ENCODE measurements at places on chromosomes 11 and 22. TPM values are rescaled to one million over a fixed set of nuclear protein-coding genes. Genes with fewer than 3 reads are reported as not detected.

DNA sequence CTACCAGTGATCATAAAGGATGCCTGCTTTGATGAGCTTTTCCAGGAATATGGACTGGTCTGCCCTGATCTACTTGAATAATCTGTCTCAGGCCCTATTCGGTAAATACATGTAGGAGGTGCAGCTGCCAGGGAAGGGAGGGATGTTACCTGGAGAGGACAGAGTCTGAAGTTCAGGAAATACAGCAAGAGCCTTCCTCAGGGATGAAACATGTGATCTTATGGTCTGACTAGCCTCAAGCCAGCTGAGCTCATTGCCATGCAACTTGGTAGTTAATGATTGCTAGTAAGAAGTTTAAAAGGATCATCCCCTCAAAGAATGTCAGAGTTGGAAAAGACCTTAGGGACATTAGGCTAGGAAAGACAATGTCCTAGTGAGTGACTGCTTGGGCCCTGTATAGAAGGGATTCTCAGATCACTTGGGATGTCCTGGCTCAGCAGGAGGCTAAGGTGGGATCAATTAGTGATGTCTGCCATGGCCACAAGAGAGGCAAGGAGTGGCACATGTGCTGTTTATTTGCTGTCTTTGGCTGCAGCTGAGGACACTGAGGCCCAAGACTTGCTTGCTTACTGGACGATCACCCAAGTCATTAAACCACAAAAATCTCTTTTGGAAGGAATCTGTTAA lies 18.5 kb downstream of the PTPRJ start:
- peaks cover 9% of the 10 kb centered on the region for H3K4me1 ChIP-seq
- H3K27ac ChIP-seq: no peak overlapping the region
- no peaks in the 10 kb centered on the region for H3K27me3 ChIP-seq
- H3K36me3 ChIP-seq: no peaks in the 10 kb centered on the region

DNA sequence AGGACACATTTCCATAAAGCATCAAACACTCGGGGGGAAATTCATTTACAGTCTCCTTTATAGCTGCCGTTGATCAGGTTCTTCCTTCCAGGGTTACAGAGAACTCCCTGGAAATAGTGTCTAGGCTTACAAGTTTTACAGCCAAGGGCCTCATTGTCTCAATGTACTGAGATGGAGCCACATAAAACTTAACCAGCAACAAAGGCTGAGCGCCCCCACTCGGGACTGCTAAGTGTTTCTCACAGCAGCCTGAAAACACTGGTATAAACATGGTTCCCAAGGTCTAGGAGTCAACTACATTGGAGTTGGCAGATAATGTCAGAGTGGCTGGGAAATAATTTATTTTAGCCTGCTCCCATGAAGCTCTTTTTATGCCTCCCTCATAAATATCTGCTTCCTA lies 686.2 kb downstream of the OPCML start:
- H3K27me3 ChIP-seq: no peaks in the 10 kb centered on the region
- H3K36me3 ChIP-seq: no peaks in the 10 kb centered on the region
- no peak overlapping the region for H3K4me3 ChIP-seq
- H3K27ac ChIP-seq: no peak overlapping the region

DNA sequence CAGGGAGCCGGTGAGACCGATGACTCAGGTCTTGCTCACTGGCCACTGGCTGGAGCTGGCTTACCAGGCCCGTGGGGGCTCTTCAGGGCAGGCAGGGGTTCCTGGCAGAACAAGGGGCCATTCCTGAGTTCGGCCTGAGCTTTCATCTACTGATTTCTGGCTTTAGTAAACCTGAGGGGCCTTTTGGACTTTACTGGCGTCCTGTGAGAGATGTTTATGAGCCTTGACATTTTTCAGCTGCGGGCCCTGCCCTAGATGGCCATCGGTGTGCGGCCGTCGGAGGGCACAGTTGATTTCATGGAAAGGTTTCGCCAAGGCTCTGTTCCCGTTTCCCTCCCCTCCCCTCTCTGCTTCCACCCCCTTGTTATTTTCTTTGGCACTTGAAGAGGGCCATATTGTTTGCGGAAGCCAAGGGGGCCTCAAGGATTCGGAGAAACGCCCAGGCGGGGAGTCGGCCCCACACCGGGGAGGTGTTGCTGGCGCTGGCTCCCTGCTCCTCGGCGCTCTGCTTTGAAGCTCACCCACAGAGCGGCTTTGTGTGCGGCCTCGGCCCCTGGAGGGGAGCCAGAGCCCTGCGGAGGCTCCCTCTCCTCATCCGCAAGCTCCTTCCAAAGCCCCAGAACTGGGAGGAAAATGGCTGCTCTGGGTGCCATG lies 17.7 kb downstream of the ELF5 start:
- H3K4me3 ChIP-seq: no peak overlapping the region
- no peaks in the 10 kb centered on the region for H3K4me1 ChIP-seq
- H3K27ac ChIP-seq: no peak overlapping the region

DNA sequence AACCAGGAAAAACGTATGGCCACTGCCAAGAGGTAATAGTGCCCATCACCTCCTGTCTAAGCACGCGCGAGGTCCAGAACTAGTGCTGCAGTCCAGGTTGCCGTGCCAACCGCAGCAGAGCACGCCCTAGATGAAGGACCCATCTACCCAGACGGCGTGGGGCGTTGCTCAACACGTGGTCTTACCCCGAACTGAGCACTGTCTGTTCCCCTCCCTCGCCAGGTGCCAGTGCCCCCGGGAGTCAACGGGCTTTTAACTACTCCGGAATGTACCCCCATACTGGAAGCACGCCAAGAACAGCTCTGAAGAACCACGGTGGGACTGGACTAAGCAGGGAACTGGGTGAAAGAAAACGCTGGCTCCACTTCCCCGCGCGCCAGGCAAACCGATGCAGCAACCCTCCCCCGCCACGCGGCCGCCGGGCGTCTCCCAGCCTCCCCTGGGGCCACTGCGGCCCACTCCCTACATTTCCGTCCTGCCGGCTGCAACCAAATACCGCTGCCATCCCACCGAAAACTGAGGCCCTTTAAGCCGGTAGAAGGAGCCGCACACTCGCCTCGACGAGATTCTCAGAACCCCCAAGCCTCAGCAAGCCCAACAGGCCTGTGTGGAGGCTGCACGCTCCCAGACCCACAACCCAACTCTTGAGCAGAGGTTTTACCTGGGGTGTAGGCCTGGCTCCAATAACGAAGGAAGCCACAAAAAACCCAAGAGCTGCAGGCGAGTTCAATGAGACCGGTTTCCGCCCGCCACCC lies at the start of gene HSPA8:
HSPA8 (minus strand) TSS at position 734 of the 755 bp plus-strand sequence. CDS start 812 bp downstream, outside the sequence.
- peaks cover 65% of the 10 kb centered on the region for H3K4me1 ChIP-seq
- H3K27me3 ChIP-seq: no peaks in the 10 kb centered on the region
- peak within 1 kb of the TSS; percentile 88 for H3K4me3 ChIP-seq
- H3K36me3 ChIP-seq: peaks cover 45% of the 10 kb centered on the region
- peak within 1 kb of the TSS; percentile 97 for H3K27ac ChIP-seq
- DNase-seq: peak; percentile 73

- no peak overlapping the region for H3K27ac ChIP-seq
- DNase-seq: no peak
- H3K36me3 ChIP-seq: no peaks in the 10 kb centered on the region
- peaks cover 27% of the 10 kb centered on the region for H3K4me1 ChIP-seq
Observed at GRCh38 chr11:44624761-44625221, 59.3 kb downstream of the CD82 start.

USP2 gene
- total RNA-seq: 31.8 TPM

BDNF gene
- not detected for total RNA-seq

LSP1 gene
- 6.4 TPM for total RNA-seq

GRCh38 chr11:15378941-15379340 lies 264.2 kb downstream of the INSC start:
- no peak overlapping the region for H3K27ac ChIP-seq
- DNase-seq: no peak
- H3K36me3 ChIP-seq: no peaks in the 10 kb centered on the region
- H3K27me3 ChIP-seq: no peaks in the 10 kb centered on the region

DNA sequence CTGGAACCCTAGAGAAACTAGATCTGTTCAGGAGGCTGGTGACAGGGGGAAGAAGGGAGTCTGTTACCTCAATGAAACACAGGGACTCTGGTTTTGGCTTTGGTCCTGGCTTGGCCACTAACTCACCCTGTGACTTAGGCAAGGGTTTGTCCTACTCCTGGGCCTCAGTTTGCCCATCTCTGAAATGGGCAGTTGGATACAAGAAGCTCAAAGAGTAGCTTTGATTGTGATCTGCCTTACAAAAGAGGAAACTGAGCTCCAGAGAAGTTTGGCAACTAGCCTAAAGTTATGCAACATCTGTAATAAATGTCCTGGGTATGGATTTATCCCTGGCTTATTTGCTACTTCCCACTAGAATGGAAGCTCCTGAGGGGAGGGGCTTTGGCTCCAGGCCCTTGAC lies 24.0 kb upstream of the LMO1 start:
- no peak overlapping the region for H3K4me3 ChIP-seq
- DNase-seq: no peak
- no peak overlapping the region for H3K27ac ChIP-seq
- H3K27me3 ChIP-seq: no peaks in the 10 kb centered on the region
- no peaks in the 10 kb centered on the region for H3K4me1 ChIP-seq

CLMP gene
- 5.1 TPM for total RNA-seq
